ENCODE measurements at places on chromosomes 3 and 15.

DNA sequence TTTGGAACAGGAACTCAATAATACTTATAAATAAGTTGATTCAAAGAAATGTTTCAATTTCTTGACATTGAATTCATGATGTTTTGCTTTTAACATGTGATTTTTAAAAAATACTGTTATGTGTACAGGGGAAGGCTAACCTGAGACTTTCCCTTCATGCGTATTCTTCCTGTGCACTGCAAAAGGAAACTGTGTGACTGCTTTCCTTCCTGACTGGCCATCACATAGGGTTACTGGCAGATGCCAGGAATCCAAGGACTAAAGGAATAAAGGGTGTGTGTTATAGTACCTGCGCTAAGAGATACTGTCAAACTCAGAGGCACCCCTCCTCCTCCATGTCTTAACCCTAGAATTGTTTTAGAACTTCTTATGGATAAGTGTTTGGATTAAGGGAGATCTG, 236.0 kb downstream of the UBE2E2 start:
- no peak for DNase-seq

DNA sequence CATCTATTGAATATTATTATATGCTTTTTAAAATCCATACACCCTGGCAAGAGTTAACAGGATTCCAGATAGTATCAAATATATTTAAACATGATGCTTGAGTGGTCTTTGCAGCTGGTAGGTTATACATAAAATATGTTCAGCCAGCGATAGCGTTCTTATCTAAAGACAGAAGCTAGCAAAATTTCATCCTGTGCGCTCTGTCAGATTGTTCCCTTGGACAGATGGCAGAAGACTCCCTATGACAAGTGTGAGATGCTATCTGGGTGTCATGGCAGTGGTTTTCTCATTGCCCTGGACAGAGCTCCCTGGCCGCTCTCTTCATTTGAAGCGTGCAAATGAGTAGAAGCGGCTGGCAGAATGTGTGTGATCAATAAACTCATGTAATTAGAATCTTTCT, 175.2 kb upstream of the SOX14 start:
- DNase-seq = no peak

GRCh38 chr15:93467337-93467736, 378.3 kb upstream of the RGMA start:
- DNase-seq = no peak

- DNase-seq = no peak
These were observed 783 bp upstream of the ISG20 start for GRCh38 chr15:88637841-88638625.

- no peak for DNase-seq
These were observed 1310.2 kb downstream of the SI start for GRCh38 chr3:163768048-163768447.

DNA sequence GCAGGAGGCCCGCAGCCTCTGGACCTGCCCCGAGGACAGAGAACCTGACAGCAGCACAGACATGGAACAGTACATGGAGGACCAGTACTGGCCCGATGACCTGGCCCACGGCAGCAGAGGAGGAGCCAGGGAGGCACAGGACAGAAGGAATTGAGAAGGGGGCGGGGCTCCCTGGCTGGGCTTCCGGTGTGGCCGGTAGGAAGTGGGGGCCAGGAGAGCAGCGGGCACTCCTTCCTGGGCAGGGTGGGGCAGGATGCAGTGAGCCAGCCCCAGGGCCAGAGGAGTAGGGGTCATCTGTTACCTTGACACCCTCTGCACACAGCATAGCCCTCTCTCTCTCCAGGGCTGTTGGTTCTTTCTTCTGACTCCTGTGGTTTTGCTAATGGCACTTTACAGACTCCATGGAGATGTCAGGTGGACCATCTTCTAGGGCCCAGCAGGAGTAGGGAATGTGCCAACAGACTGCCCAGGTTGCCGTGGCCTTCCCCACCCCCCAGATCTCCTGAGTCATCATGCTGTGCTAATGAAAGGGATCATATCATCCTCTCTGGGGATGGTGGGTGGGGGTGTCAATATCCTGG, 8.6 kb upstream of the ISG20 start:
- DNase-seq = no peak

DNA sequence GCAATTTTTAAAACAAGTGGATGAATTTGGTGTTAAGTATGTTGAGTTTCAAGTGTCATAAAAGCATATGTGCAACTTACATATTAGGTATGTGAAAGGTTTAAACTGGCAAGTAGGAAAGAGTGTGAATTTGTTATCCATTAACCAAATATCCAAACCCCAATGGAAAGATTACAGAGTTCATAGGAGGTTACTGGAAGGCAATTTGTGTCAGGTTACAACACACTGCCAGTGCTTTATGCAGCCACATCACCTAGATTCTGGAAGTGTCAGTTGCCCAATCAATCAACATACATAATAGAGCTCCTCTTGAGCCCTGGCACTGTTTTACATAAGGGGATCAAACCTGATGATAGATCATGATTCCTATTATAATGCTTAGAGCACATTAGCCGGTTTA, 261.0 kb downstream of the ROBO1 start:
- DNase-seq = no peak

GRCh38 chr3:99500485-99500884, 137.9 kb upstream of the COL8A1 start:
- no peak for DNase-seq

GRCh38 chr15:75590239-75590638, 11.1 kb upstream of the PTPN9 start:
- DNase-seq = no peak

- DNase-seq = no peak
These were observed 44.9 kb upstream of the SGO1 start for GRCh38 chr3:20230954-20231353.

GRCh38 chr15:31383139-31383538, 56.5 kb downstream of the KLF13 start:
- DNase-seq = no peak

DNA sequence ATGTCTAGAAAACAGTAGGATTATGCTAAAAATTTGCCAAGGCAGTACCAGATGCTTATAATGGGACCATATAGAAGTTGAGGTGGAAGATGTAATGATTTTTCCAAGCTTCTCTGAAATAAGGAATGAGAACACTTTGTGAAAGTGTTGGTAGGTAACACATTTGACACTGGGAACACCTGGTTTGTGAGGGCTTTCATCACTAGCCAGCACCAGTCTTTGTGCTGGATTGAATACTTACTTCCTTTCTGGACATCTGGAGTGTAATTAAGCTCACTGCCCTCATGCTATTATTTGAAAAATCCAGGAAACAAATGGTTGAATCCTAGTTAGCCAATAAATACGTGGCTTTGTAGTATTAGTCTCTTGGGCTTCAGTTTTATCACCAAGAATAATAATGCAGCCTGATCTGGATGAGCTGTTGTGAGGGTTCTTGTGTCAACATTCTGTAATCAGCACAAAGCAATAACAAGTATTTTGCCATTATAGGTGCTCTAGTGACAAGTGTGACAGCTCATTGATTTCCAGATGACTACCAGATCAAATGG, 12.9 kb downstream of the CCDC80 start:
- DNase-seq = no peak

- DNase-seq = no peak
These were observed 97.2 kb upstream of the CCNL1 start for GRCh38 chr3:157257101-157257500.

DNA sequence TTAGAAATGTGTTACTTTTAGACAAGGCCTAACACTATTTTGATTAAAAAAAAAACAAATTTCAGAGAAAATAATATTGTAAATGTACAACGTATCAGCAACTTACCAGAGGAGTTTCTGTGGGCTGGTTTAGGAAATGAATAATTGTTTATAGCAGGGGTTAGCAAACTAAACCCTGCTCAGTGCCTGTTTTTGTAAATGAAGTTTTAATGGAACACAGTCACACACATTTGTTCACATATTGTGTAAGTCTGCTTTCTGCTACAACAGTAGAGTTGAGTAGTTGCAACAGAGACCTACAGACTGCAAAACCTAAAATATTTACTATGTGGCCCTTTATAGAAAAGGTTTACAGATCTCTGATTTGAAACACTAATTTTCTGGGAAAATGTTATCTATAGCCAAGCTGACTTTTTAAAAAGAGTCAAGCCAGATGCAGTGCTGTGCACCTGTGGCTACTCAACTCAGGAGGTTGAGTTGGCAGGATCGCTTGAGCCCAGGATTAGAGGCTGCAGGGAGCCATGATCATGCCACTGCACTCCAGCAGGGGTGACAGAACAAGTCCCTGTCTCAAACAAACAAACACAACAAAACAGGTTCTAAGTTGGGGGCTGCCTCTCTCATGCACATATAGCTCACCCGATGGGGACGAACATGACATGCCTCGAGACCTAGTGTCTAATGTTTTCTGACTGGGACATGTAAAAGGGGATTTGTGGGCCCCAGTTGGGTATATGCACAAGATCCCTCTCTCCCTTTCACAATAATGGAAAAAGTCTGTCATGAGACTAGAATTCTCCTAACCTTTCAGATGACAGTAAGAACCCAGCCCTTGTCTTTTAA, 182.5 kb downstream of the TNIK start:
- no peak for DNase-seq

- DNase-seq = no peak
These were observed 22.9 kb downstream of the PDE8A start for GRCh38 chr15:85004550-85004949.

DNA sequence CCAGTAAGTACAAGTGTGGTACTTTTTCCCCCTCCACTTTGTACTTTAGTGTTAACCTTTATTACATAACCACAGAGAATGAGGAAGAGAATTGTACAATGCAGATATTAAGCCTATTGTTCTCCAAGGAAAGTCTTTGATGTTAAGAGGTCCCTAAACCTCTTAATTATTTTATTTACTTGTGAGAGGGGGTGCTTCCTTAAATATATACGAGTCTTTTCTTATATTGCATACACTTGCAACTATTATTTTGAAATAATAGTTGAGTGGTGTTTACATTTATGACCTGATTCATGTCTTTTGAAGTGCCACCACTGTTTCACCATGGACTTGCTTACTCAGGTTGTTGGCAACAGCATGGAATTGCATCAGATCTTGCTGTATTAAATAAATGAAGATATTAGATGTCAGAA, 10.1 kb downstream of the USP3 start:
- no peak for DNase-seq

- no peak for DNase-seq
These were observed 22.5 kb downstream of the TTC21A start for GRCh38 chr3:39130026-39130425.

GRCh38 chr3:100008081-100008698, 106.1 kb downstream of the FILIP1L start:
- DNase-seq = no peak

DNA sequence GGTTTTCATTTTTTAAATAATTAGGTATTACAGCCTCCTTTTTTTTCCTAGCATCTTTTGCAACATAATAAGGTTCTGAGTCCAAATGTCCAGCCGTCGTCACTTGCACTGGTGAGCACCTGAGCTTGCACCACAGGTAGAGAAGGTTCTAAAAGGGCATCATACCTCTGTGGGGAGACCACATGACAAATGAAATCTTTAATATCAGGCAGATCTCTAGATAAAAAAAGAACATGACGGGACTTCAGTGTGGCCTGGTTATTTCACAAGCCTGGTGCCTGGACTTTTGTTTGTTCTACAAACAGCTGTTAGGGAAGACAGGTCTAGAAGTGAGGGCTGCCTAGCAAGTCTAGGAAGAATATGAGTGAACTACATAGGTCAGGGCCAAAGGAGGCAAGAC, 3.6 kb downstream of the ZBED2 start:
- no peak for DNase-seq

- DNase-seq = no peak
These were observed 238.5 kb upstream of the LRRN1 start for GRCh38 chr3:3560591-3561311.

GRCh38 chr3:183287301-183287971, 34.4 kb downstream of the B3GNT5 start:
- DNase-seq = no peak

DNA sequence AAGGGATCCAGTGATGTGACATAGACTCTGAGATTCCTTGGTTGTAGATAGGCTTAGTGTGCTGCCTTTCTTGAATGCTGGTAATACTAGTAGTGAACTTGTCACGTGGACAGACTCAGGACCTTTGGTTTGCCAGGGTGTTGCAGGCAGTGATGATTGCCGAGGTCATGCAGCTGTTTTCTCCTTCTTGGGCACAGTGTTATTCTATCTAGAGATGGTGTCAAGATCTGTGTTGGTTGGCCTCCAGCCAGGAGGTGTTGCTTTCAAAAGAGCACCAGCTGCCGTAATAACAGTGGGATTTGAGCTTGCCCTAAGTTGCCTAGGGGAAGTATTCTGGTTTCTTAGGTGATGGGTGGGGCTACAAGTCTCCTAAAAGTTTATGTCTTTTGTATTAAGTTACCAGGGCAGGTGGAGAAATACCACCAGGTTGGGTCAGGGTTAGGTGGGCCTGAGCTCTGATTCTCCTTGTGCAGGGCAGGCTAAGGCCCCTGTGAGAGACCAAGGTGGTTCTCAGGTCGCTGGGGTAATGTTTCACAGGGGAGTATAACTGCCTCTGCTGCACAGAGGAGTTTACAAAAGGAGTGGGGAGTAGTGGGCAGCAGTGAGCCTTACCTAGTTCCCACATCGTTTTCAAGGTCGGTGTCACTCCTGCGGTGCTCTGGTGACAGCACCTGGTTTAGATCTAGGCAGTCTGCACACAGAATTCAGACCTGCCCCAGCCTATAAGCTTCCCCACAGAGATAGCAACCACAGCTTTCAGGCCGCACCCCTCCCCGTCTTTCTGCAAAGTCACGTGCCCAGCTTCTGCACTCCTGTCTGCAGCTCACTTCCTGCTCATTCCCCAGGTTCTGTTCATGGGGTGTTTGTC, 350.3 kb downstream of the DOCK3 start:
- peak; percentile 65 for DNase-seq

- DNase-seq = no peak
These were observed 166.9 kb downstream of the DCLK3 start for GRCh38 chr3:36597422-36597821.

DNA sequence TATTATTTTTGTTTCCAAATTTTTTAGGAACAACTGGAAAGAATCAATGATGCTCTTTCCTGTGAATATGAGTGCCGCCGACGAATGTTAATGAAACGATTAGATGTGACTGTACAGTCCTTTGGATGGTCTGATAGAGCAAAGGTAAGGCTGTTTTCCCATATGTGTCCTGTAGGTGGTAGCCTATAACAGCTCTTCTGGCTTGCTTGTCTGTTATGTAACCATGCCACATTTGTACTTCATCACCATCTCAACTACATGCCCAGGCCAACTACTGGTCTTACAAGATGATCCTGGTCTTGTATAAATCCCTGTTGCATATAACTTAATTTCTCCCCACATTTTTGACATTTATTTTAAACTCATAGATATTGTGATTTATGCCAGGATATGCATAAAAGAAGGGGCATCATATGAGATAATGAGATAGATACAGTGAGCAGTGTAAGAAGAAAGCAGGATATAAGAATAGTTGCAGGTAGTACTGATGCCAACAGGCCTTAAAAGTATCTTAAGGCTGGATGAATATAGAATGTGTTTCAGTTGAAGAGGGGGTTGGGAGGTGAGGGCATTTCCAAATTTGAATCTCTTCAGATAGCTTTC, 20.3 kb downstream of the FAM98B start:
- DNase-seq = no peak

DNA sequence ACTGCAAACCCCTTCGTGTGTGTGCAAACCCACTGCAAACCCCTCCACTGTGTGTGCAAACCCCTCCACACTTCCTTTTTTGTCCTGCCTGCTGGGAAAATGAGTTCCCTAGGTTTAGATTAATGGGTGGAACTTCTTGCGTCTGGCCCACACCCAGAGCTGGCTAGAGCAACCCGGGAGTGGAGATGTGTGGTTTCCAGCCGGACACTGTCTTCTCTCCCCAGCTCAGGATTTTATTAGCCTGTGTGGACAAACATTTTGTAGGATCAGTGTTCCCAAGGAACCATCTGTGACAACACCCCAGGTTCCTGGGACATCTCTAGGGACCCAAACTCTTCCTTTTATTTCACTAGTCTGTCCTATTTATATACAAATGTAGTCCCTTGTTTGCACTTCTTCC, 9.6 kb upstream of the LRRK1 start:
- no peak for DNase-seq
